ENCODE measurements at places on chromosomes 2 and 18.

DNA sequence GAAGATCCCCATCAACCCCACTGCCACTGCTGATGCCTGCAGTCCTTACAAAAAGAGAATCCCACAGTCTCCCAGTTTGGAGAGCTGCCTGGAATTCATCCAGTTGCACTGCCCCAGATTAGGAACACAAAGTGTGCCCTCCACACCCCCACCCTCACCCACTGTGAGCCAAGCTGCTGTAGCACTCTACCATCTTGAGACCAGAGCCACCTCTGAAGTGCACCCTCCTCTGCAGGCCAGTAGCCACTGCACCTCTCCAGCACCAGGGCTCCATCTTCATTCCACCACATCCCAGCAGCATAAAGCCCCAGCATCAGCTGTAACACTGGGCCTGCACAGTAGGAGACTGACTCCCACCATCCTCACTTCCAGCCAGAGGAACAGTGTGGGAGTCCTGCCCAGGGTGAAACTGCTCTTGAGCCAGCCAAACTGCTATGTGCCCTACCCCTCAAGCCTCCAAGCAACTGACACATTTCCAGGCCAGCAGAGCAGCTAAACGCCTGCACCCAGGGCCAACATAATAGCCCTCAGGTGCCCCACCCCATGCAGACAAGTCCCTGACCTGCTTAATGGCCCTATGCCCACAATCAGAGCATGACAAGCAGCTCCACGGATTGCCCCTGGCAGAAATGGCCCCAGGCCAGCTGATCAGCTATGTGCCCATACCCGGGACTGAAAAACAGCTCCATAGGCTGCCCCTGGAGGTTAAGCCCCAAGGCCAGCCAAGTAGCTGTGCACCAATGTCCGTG lies 206.0 kb downstream of the ATAD2B start:
- DNase-seq, result no peak

DNA sequence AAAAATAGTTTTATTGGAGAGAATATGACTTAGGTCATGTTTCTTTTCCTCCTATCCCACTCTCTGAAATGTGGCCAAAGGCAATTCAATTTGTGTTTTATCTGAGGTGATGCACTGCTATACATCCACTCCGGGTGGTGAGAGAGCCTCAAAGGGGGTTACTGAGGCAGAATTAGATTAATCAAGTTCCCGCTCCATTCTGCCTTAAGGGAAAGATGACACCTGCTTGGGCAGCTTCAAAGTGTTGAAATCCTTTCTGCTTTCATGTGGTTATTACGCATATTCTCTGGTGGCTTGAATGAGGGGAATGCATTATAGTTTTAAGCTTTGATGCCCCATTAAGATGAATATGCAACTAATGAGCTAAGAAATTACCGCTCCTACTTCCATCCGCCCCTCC lies 213.0 kb upstream of the TMEFF2 start:
- DNase-seq, result no peak

DNA sequence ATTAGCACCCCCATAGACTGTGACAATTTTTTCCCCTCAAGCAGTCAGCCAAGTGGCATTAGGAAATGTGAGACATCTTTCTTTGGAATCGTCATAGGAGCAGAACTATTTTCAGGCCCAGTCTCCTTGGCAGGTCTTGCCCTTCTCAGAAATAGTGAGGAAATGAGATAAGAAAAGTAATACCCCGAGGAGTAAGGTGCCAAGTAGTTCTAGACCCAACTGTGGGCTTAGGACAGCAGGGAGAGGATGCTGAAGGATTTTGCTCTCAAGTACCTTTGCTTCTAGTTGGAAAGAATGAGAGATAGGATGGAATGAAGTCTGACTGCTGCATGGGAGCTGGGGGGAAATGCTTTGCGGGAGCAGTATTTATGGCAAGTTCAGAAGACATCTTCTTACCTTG lies 31.8 kb downstream of the PRKCE start:
- DNase-seq, result no peak

- DNase-seq, result no peak
Measured at GRCh38 chr2:191923652-191923997, 76.7 kb upstream of the CAVIN2 start.

DNA sequence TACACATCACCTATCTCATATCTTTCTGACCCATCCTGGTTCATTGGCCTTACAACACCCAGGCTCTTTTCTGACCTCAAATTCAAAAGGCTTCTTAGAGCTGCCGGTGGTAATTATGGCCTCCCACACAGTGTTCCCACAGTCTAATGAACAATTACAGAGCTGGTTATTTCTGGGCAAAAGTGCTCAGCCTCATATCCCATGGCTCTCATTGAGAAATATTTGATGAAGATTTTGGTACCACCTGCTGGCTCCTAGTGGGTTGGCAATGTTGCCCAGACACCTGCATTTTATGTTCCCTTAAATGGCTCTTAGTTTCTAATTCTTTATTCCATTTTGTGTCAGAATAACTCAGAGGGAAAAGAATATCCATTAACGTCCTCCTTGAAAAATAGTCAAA lies 20.1 kb upstream of the SCYGR2 start:
- DNase-seq, result no peak

DNA sequence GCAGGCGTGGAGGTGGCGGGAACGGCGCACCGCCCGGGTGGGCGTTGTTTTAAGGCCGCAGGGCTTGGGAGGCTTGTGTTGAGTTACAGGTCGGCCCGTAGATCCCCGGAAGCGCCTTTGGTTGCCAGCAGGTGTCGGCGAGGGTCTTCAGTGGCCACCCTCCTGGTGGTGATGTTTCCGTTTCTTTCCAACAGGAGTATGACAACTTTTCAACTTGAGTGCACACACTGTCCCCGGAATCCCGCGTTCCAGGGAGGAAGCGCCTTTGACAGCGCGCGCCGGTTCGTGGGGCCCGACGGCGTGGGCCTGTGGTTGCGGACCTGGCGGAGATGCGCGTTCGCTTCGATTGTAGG lies 1.0 kb upstream of the HDAC4 start:
- DNase-seq, result no peak

- no peak for DNase-seq
Measured at GRCh38 chr18:66571845-66572244, 32.0 kb downstream of the CDH19 start.

- no peak for DNase-seq
Measured at GRCh38 chr2:19654310-19655090, 247.3 kb downstream of the TTC32 start.

- no peak for DNase-seq
Measured at GRCh38 chr2:53752385-53752784, 15.2 kb upstream of the CHAC2 start.

DNA sequence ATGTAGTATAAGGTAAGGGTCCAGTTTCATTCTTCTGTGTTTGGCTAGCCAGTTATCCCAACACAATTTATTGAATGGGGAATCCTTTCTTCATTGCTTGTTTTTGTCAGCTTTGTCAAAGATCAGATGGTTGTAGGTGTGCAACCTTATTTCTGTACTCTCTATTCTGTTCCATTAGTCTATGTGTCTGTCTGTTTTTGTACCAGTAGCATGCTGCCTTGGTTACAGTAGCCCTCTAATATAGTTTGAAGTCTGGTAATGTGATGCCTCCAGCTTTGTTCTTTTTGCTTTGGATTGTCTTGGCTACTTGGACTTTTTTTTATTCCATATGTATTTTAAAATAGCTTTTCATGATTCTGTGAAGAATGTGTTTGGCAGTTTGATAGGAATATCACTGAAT lies 222.1 kb downstream of the XIRP2 start:
- no peak for DNase-seq

GRCh38 chr18:47545613-47546012 lies 294.2 kb upstream of the SKOR2 start:
- no peak for DNase-seq

DNA sequence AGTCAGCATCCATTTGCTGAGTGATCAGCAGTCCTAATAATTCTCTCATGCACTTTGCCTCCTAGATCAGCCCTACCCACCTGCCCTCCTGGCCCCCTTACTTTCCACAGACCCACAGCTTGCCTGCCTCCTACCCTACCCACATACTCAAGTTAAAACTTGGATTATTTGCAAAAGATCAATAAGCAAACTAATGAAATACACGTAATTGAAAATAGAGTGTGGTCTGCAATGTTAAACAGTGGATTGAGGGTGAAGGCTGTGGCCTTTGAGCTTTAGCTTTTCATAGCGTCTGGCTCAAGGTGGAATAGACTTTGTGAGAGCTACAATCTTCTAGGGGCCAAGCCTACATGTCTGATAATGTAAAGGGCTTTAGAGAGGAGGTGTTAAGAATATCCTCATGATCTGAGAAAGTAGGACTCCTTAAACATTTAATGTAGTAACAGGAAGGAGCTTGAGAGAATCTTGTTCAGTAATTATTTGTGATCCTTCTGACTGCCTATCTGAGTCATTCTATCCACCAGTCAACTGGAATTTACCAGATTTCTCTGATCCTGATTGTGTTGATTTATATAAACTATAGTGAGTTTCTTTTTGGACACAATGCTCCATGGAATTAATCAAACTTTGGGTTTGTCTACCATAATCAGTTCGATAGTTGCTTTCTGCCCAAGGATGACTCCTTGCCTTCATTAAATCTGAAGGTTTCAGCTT lies 310.0 kb downstream of the HRH4 start:
- DNase-seq, result no peak

DNA sequence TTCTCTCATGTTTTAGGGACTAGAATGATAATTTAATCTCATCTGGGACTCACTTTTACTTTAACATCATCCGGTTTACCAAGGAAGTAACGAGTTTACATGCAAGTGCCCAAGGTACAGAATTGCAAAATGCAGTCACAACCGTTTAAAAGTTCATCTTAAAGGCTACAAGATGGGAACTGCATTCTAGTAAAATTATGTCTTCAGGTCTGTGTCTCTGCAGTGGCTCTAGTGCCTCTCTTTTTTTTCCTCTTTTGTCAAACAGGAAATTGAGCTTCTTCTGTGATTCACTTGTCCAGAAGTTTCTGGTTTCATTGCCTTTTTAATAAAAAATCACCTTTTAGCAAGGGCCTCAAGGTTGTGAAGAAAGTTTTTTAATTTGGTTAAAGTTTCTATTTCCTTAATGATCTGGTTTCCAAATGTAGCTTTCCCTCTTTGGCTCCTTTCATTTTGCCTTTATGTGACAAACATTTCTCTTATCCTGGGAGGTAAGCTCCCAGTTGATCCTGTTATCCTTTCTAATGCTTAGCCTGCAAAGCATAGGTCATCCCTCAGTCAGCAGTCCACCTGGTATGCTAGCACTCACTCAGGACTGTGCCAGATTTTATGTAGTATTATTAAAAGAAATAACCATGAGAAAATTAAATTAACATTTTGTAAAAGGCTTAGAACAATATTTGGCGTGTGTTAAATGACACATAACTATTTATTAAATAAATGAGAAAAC lies 2.4 kb downstream of the GLS start:
- no peak for DNase-seq

- no peak for DNase-seq
Measured at GRCh38 chr2:113123726-113124125, 3.7 kb upstream of the IL1RN start.

DNA sequence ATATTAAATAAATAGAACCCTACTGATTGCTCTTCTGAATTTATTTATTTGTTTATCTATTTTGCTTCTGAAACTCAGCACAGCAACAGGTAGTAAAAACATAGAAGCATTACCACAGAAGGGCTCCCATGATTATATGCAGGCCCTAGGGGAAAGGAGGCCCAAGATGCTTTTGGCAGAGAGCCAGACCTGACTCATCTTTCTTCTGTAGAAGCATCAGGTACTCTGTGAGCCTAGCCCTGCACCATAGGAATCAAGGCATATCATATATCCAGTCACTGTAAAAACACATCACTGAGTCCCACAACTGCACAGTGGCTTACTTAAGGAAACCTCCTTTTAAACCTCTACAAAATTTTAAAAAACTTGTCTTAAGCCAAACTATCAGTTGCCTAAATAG lies 1.8 kb downstream of the SCN9A start:
- DNase-seq, result no peak
